Right atrium auricular region (tissue), 2 donors: ENCODE measurements at places on chromosomes 1 and 21. TPM values are rescaled to one million over a fixed set of nuclear protein-coding genes. Genes with fewer than 3 reads are reported as not detected.

GRCh38 chr1:240468656-240469055 is 143.3 kb downstream of the GREM2 start:
- DNase-seq = no peak

GRCh38 chr1:87521452-87521851 is 192.8 kb downstream of the LMO4 start:
- no peak for DNase-seq

DNA sequence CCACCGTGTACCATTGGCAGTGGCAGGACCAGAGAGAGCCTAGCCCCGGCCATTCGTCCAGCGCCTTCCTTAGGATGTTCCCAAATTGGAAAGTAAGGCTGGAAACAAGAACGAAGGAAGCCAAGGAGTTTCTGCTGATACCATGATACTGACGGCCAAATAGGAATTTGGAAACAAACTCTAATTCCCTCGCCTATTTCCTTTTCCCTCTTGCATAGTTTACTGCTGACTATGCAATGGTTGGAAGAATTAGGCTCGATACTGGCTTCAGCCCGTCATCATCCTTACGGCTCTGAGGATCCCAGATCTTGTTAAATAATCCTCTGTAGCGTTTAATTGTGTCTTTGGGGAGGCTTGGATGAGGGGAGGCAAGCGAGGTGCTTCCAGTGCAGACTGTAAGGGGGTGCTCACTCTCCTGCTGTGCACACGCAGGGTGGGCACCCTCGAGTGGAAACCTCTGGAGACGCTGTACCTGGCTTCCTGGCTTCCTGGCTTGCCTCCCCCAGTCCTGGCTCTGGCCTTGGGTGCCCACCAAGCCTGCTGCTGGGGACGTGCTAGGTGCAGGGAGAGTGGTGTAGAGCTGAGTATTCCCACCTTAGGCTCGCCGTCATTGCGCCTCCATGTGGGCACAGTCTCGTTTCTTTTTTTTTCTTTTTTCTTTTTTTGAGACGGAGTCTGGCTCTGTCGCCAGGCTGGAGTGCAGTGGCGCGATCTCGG is 27.4 kb upstream of the CAMTA1 start:
- DNase-seq = no peak

GRCh38 chr1:103859721-103860120 is 110.0 kb downstream of the AMY1C start:
- no peak for DNase-seq

DNA sequence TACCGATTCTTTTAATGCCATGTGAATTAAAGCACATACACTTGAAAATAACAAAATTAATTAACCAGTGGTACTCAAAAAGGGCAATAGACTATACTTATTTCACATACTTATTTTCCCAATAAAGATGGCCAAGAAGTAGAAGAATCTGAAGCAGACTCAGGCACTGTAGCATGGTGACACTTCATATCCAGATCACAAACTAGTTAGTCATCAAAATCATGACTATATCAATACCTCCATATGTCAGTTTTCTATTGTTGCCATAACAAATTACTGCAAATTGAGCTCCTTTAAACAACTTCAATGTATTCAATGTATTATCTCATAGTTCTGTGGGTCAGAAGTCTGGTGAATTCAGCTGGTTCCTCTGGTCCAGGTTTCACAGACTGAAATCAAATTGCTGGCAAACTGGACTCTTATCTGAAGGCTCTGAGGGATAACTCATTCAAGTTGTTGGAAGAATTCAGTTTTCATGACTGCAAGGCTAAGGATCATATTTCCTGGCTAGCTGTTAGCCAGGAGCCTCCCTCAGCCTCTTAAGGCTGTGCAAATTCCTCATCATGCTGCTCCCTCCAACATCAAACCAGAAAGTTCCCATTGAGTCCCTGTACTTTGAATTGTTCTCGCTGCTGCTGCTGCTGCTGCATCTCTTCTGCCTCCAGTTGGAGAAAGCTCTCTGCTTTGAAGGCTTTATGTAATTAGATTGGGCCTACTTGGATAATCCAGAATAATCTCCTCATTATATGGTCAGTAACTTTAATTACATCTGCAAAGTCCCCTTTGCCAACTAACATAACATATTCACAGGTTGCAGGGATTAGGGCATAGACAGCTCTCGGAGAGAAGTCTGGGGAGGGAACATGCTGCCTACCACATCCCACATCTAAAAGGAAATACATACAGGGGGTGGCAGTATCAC is 91.5 kb downstream of the MRPL39 start:
- no peak for DNase-seq

Gene AKR7A3
- 0.20 TPM for total RNA-seq

DNA sequence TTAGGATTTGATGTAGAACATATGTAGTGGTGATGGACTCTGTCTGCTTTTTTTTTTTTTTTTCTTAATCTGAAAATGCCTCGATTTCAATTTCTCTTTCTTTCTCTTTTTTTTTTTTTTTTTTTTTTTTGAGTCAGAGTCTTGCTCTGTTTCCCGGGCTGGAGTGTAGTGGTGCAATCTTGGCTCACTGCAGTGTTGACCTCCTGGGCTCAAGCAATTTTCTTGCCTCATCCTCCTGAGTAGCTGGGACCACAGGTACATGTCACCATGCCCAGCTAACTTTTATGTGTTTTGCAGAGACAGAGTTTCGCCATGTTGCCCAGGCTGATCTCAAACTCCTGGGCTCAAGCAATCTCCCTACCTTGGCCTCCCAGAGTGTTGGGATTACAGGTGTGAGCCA is 17.4 kb downstream of the MAST2 start:
- no peak for DNase-seq

Gene SLC1A7
- 0.56 TPM for total RNA-seq

- DNase-seq = no peak
Measured at GRCh38 chr1:240517891-240518290, 94.1 kb downstream of the GREM2 start.

Gene ERRFI1
- 34.5 TPM for total RNA-seq

DNA sequence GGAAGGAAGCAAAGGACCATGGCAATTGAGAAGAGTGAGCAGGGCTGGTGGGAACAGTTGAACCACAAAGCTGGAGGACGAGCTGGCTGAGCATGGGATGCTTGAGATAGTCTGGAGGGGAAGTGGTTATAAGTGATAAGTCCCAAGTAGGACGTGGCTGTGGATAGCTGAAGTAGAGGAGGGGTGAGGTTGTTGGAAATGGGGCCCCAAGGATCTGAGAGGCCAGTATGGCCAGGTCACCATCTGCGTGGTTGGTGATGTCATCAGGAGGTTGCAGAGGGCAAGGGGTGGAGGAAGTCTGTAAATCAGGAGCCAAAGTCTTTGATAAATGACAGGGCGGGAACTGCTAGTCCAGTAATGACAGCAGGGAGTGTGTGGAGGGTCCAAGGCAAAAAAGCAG is 11.0 kb upstream of the REN start:
- DNase-seq = no peak

GRCh38 chr1:155952505-155952890 is 11.1 kb downstream of the RXFP4 start:
- DNase-seq = no peak

- DNase-seq = no peak
Measured at GRCh38 chr21:41600116-41600515, 92.2 kb upstream of the TMPRSS2 start.

- no peak for DNase-seq
Measured at GRCh38 chr1:107950464-107950863, 14.5 kb downstream of the VAV3 start.

Gene RGS2
- 31.2 TPM for total RNA-seq

- DNase-seq = no peak
Measured at GRCh38 chr1:99352821-99353220, 88.5 kb downstream of the PLPPR4 start.
